ENCODE measurements at places on chromosomes 7 and 10.

- DNase-seq, result no peak
These were observed 103.4 kb upstream of the SEMA3D start for GRCh38 chr7:85290269-85290668.

DNA sequence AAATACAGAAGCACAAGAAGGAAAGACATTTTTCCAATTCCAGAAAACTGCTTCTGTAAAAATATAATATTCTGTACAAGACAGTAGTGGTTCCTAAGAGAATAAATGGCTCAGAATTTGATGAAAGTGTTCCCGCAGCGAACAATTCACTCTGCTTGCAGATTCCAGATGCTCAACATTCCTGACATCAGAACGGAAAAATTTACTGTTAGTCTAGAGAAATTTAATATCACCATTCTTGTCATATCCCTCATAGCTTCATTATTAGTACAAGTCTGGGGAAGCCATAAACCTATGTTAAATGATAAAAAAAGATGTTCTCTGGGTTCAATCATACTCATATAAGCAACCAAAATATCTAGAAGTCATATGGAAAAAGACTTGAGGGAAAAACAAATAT, 83.6 kb downstream of the MPP7 start:
- no peak for DNase-seq

DNA sequence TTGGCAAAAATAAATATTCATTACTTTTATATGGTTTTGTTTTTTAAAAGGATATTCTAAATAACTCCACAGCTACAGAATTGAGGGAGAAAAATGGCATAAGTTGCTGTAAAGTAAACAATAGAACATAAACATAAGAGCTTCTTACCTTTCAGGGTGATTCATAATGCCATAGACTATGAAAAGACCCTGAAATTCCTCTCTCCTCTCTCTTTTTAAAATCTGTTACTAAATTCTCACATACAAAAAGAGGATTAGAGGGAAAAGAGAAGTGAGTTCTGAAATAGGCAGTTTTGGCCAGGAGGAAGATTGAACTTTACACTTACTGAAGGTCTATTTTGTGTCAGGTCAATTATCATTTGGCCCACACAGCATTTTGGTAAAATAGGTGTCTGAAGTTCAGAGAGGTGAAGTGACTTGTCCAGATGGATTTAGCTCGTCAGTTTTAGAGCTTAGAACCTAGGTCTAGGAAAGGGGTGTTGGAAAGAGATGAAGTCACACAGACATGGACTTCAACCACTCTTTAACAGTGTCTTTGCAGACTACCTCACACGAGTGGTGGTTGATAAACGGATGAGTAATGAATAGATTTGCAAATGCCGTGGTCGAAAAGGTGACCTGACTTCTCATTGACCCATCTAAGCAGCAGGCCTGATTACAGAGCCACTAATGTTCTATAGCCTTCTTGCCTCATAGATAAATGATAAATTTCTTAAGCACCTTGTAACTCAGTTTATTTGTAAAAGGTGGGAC, 190.6 kb upstream of the CCDC6 start:
- no peak for DNase-seq

DNA sequence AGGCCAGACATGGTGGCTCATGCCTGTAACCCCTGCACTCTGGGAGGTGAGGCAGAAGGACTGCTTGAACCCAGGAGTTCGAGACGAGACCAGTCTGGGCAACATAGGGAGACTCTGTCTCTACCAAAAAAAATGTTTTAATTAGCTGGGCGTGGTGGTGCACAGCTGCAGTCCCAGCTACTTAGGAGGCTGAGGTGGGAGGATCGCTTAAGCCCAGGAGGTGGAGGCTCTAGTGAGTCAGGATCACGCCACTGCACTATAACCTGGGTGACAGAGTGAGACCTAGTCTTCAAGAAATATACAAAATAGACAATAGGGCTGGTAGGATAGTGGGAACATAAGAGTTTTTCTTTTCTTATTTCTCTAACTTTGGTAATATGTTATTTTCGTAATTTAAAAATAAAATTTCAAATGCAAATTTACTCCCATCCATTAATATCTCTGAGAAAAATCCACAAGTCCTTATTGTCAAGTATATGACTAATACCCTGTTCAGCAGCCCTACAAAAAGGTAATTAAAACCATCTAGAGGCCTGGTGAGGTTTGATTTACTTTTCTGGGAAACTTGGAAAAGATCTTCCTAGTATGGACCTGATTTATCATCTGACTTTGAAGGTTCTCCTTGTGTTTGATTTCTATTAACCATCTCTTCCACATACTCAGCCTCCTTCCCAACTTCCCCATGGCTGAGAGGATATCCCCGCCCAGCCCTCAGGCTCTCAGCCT, 50.0 kb downstream of the CREB3L2 start:
- DNase-seq, result no peak

DNA sequence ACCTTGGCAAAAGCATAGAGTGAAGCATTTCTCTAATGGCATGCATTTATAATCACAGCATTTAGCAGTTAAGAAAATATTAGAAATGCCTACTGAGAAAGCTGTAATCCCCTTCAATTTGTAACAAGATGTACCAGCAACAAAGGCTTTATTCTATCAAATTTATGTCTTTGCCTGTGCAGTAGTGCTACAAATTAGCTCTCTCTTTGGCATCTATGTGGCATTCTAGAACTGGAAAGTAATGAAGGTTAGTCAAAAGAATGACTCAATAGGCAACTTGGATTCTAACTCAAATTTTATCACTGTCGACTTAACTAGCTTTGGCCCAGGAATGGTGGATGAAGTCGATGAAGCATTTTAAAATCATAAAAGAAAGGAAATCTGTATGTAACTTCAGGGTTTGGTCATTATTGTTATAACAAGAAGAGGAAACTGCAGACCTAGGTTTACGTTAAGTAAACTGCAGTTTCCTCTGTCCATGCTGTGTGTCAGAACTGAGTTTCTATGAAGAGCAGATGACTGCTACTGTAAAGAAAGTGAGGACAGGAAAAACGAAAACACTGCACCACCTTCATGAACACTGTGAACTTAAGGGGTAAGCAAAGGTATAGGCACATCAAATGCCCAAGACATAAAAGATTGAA, 140.0 kb downstream of the RAPGEF5 start:
- DNase-seq, result no peak

DNA sequence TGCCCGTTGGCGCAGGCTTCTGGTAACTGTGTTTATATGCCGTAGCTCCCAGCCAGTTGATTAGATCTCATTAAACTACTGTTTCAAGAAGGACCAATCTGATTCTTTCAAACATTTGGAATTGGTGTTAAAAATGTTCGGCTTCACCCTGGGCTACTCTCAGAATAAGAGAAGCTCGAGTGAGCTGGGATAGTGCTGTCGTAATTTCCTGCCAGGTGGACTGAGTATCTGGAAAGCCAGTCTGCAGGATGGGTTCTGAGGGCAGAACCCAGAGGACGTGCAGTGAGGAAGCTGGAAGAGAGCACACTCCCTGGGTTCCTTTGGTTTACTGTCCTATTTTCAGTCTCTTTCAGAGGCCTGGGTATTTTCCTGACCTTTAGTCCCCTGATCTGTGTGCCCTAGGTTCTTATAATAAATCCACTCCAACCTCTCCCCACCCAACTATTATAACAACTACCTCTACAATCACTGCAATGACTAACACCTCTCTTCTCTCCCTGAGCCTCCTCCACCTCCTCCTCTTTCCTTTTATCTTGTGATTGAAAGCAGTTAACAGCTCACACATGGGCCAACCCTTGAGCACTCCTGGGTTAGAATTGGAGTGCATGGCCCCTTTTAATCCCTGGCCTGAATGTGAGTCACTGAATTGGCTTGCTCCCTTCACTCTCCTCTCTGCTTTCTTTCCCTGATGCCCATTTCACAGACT, 63.0 kb downstream of the AOAH start:
- no peak for DNase-seq

GRCh38 chr10:89275383-89275782, 23.8 kb upstream of the LIPA start:
- no peak for DNase-seq

DNA sequence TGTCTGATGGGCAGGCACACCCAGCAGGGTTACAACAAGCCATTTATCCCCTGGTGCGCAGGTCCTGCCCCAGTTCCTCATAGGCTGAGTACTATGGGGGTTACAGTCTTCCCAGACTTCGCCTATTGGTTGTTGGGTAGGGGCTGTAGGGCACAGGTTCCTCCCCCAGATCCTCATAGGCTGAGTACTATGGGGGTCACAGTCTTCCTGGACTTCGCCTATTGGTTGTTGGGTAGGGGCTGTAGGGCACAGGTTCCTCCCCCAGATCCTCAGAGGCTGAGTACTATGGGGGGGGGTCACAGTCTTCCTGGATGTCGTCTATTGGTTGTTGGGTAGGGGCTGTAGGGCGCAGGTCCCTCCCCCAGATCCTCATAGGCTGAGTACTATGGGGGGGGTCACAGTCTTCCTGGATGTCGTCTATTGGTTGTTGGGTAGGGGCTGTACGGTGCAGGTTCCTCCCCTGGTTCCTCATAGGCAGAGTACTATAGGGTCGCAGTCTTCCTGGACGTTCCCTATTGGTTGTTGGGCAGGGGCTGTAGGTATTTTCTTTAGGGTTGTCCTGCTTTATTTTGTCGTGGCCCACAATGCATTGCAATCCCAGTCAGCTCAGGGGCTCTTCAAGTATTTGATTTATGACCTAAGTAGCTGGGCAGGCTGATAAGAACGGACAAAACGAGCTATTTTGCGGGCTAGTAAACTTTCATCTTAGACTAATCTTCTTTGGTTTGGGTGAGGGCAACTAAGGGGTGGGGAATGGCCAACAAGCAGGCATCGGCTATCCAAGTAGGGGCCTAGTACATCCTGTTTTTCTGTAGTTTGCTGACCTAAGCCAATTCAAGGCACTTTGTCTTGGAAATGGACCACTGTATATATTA, 3.4 kb downstream of the LRRC27 start:
- peak; percentile 11 for DNase-seq

DNA sequence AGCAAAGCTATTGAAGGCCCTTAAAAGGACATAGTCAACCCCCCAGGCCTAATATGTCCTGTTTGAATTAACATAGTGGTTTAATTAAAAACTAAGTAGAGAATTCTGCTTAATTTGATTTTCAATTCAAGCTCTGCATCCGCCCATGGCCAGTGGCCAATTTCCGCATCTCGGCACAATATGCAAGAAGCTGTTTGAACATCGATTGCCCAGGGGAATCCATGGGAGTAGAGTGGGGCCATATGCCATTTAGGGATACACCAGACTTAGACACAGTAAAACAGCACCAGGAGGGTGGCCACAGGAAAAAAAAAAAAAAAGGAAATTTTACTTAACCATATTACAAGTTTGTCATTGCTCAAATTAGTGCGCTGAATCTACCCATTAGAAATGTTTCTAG, 100.4 kb downstream of the LMBR1 start:
- DNase-seq, result no peak

DNA sequence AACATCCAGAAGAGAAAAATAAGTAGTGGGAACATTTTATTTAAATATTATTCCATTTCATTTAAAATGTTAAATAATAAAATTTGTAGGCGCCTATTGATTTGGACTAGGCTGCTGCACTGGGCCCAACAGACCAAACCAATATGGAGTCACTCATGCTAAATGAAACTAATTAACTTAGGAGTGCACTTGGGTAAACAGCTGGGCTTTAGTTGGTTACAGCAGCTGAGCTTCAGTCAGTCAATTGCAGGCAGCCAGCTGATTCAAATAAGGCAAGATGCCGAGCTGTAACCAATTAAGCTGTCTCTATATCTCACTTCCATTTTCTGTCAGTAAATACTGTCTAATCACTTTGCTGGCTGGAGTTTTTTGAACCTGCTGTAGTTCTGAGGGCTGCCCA, 102.1 kb upstream of the WDR11 start:
- no peak for DNase-seq
